ENCODE measurements at places on chromosomes 12 and 14.

DNA sequence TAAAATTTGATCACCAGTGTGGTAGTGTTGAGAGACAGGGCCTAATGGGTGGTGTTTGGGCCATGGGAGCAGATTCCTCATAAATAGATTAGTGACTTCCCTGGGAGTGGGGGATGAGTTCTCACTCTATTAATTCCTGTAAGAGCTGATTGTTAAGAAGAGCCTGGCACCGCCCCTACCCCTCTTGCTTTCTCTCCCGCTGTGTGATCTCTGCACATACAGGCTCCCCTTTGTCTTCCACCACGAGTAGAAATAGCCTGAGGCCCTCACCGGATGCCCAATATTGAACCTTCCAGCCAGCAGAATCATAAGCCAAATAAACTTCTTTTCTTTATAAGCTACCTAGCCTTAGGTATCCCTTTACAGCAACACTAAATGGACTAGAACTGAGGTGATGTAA is 31.9 kb upstream of the CAND1 start:
- DNase-seq = no peak

DNA sequence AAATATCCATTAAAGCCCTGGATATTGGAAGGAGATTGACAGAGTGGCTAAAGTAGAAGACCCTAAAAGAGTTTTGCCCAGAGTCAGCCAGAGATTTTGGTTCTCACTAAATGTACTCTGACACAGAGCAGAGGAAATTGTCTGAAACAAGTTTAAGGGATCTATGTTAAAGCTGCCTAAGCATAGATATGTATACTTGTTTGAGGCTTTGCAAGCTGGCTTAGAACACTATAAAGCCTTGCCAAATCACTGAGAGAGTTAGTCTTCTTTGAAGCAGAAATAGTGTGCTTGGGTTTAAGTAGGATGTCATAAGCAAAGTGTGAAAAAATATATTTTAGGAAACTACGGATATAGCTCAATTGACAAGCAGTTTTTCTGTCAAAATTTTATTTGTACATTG is 653.5 kb downstream of the FSCB start:
- DNase-seq = no peak

- no peak for DNase-seq
These were observed 8.0 kb downstream of the YY1 start for GRCh38 chr14:100246809-100247428.

DNA sequence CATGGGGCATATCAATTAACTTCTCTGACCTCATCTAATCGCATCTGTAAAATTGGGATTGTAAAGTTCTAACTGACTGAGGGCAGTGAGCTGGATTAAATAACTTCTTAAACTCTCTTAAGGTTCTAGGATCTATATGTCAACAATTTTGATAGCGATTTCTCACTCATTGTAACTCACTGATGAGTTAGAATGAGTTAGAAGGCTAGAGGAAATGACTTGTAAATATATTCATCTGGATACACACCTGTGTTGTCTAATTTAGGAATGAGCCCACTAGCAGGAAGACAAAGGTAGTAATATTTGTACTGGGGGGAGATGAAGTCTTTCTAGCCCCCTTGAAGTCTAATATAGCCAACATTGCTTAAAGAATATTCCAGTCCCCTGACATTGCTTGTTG is 46.3 kb upstream of the CERS5 start:
- DNase-seq = no peak

DNA sequence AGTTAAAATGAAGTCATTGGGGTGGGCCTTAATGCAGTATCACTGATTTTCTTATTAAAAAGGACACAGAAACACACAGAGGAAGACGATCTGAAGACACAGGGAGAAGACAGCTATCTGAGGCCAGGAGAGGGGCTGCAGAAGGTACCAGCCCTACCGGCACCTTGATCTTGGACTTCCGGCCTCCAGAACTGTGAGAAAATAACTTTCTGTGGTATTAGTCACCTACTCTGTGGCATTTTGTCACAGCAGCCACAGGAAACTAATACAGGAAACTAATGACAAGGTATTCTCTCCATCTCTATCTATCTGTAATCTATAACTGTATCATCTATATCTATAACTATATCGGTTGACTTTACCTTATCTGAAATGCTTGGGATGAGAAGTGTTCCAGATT is 1149.5 kb downstream of the BCL11B start:
- no peak for DNase-seq

DNA sequence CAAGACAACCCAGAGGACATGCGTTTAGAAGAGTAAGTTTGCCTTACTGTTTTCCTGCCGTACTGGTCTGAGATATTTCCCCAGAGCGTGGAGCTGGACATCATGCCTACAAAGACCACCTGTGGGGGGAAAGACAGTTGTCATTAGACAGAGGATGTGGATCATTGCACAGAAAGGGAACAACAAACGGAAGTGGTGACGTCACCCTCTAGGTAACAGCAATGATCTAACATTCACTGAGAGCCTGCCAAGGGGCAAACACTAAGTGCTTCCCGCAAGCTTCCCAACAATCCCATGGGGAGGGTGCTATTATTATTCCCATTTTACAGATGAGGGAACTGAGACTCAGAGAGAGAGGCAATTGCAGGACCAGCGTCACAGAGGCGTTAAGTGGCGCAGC is 48.5 kb downstream of the SVOP start:
- DNase-seq = no peak

DNA sequence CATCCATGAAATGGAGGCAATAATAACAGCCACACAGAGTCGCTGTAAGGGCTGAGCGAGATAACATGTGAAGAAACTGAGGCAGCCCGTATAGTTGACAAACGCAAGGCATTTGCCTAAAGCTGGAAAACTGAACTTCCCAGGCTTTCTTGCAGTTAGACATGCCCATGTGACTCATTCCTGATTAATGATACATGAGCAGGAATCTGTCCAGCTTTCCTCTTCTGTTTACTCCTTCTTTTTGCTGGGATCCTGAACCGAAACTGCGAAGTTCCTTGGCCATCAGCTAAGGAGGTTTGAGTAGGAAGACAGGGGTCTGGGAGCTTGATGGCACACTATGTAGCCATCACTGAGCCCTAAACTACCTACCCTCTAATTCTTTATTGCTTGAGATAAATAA is 52.2 kb downstream of the ST8SIA1 start:
- DNase-seq = no peak

- no peak for DNase-seq
These were observed 51.3 kb upstream of the A2ML1 start for GRCh38 chr12:8771072-8771471.

GRCh38 chr12:25186038-25186787 is 8.7 kb downstream of the DNAI7 start:
- DNase-seq = no peak

DNA sequence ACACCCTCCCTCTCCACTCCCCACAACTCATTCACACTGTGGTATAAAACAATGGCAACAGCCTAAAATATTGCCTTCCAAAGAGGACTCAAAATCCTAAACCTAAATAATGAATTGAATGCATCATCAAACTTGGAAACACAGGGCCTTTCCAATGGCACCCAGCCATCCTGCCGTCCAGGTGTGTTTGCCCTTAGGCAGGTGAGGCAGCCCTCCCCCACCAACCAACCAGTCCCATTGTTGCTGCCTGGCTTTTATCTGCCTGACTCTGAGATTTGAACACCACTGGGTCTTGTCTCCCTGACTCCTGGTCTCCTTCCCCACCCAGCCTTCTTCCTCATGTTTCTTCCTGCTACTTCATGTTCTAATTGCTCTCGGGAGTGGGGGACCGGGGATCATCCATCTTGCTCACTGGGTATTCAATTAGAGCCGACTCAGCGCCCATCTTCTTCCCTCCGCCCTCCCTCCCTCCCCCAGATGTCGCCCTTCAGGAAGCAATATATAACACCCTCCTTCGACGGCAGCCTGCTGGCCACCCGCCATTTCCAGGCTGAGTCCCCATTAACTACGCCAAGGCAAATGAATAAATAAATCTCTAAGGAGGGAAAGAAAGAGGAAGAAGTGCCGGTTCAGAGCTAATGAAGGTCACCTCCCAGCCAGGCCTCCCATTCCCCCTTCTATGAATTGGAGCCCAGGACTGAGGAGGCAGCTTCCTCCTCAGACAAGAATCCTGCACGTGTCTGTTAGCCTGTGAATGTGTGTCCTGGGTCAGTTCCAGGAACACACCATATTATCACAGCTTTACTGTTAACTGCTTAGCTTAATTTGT is 36.3 kb upstream of the NTF3 start:
- no peak for DNase-seq

GRCh38 chr12:12194206-12194605 is 72.6 kb downstream of the LRP6 start:
- DNase-seq = no peak

GRCh38 chr14:103195828-103196615 is 72.8 kb downstream of the TNFAIP2 start:
- DNase-seq = no peak

GRCh38 chr12:93050026-93050747 is 121.1 kb upstream of the EEA1 start:
- DNase-seq = no peak

Data from thoracic aorta (tissue), 2 donors.